ENCODE measurements at places on chromosomes 1 and 21.

DNA sequence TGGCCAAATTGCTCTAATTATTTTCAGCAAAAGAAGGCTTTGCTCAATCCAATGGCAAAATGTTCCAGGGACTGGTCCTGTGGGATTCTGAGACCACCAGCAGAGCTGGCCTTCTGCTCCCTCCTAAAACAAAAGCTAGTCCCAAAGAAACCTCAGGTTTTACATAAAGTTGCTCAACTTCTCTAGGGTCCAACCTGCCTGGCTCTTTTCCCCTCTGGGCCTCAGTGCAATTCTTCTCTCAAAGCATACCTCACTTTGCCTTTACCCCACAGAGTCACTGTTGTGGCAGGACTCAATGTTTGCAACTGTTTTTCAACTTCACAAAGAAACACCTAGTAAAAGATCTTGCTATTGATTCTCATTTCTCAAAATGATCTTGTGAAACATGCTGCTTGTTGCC lies 39.8 kb downstream of the TBX15 start:
- no peak for DNase-seq

- no peak for DNase-seq
Observed at GRCh38 chr1:207152792-207153468, 48.9 kb downstream of the C4BPA start.

- no peak for DNase-seq
Observed at GRCh38 chr1:40978886-40979240, 633 bp upstream of the CTPS1 start.

GRCh38 chr1:95467036-95467435 lies 233.0 kb downstream of the RWDD3 start:
- no peak for DNase-seq

DNA sequence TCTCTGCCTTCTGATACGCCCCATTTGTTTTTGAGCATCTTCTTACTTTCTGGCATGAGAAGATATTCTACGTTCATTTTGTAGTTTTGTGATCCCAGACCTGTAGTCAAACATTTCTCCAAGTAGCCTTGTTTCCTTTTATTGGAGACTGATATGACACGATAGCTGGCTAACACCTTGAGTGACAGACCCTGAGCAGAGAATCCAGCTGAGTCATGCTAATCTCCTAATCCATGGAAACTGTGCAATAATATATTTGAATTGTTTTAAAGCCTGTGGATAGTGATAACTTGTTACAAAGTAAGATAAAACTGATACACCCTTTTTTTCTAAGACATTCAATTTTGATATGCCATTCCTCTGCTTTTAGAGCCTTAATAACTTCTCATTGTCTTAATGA lies 1.2 kb upstream of the IFI44L start:
- no peak for DNase-seq

DNA sequence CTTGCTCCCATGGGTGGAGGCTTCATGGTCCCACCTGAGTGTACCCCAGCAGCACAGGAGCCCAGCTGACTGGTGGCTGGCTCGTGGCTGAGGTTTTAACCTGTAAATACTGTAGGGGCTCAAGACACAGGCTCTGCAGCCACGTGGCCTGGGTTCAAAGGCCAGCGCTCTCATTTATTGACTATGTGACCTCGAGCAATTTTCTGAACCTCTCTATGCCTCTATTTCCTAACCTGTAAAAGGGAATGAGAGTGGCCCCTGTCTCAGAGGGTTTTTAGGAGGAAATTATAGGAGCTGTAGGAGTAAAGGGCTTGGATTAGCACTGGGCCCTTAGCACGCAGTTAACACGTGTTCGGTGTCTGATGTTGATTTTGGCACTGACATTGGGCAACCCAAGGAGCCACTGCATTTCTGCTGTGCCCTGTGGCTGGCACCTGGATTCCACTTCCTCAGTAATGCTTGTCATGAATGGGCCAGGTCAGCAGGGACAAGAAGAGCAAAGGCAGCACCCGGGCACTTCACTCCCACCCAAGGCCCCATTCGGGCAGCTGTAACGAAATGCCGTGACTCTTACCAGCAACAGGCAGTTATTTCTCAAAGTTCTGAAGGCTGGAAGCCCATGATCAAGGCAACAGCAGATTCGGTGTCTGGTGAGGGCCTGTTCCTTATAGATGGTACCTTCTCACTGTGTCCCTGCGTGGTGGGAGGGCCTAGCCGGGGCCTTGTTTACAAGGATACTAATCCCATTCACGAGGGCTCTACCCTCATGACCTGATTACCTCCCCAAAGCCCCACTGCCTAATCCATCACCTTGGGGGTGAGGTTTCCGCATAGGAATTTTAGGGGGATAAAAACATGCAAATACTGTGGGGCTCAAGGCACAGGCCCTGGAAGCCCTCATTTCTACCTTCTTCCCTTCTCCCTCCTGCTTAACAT lies 25.2 kb downstream of the ARHGEF10L start:
- DNase-seq = no peak

- no peak for DNase-seq
Observed at GRCh38 chr1:58683519-58683918, 16.3 kb downstream of the MYSM1 start.

DNA sequence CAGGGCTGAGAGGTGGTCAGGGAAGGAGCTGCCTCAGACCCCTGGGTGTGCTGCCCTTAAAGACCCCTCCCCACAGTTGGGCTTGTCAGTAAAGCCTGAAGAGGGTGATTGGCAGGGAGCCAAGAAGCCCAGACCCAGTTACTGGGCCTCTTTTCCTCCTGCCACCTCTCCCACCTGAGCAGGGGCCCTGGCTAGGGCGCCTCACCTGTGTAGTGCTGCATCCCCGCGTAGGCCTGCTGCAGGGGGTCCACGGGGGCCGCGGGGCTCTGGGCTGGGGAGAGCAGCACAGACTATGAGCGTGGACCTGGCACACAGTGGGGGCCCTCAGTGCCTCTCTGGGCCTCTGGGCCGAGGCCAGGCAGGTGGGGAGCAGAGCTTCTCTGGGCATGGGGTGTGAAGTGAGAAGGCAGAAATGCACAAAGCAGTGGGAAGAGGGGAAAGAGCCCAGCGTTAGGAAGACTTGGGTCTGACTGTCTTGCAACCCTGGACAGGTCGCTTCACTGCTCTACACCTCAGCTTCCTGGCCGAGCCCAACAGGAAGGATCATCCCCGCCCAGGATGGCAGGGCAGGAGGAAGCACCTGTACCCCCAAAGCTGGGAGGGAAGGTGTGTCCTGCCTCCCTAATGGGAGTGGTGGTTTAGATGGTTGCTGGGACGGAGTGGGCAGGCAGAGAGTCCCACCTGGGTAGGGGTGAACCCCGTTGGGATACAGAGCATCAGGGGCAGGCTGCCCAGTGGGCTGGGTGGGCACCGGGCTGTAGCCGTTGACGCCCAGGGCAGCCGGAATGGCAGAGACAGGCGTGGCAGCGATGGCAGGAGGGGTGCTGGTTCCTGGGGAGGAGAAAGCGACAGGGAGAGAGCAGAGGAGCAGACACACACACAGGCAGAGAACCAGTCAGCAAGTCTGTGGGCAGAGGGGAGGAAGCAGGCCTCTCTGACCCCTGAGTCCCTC lies 9.9 kb downstream of the CELF3 start:
- DNase-seq = no peak

GRCh38 chr1:155324717-155325602 lies 4.3 kb downstream of the RUSC1 start:
- DNase-seq = no peak

DNA sequence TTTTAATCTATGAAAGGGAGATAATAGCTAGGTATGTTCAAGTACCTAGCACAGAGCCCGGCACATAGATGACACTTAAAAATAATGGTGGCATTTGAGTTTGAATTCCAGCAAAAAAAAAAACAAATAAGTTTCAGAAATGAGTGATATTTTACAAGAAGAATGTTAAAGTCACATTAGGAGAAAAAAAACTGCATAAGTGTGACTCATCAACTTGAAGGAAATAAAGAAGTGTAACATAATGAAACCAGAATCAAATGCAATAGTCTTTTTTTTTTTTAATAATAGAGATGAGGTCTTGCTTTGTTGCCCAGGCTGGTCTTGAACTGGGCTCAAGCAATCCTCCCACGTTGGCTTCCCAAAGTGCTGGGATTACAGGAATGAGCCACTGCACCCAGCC lies 17.1 kb downstream of the DNASE2B start:
- DNase-seq = no peak

DNA sequence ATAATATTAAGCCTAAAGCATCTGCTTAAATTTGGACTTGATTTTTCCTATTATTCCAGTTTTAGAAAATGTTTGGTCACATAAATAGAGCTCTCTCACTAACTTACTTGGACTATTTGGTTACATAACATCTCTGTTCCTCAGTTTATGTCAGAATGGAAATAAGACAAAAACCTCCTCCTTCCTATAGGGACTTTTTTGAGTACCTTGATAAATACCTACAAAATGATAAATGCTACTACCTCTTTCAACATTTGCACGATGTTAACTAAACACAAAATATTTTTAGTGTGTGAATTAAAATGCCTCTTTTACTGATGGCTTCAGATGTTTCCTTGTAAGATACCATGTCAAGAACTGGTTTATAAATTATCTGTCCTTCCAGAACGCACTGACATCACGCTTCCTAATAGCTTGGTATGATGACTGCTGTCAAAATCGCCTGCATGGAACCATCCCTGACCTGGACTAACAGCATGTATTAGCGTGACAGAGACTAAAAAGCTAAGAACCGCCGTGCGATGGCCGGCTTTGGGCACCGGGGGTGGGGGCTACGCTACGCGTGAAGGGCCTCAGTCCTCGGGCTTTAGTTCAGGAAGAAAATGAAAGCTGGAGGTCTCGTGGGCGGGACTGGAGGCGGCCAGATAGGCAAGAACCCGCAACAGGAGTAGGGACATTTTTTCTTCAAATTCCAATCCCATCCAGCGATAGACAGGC lies 133.2 kb upstream of the BARHL2 start:
- DNase-seq = no peak

DNA sequence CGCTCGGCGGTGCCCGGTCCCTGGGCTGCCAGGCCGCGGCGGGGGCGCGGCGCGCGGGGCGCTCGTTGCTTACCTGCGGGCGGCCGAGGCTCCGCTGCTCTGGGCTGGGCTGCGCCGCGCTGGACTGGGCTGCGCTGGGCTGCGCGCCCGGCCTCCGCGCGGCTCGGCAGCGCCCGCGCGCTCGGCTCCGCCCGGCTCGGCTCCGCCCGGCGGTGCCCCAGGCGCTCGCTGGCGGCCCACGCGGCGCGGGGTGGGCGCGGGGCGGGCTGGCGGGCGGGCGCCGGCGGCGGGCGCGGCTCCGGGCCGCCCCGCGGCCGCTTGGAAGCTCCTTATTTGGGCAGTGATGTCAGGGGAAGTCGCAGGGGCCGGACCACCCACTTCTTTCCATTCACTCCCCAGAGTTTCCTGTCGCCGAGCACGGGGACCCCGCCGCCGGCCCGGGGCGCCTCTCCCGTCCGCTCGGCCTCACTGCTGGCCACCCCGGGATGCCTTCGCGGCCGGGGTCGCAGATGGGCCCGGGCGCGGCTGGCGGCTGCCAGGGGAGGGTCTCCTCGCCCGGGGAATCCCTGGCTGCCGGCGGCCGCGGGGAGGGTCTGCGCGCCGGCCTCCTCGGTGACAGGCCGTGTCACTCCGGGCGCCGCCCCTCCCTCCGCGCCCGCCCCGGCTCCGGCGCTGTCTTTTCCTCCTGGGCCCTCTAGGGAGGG lies 177.7 kb upstream of the EDN2 start:
- peak; percentile 75 for DNase-seq

GRCh38 chr1:229913489-229913888 lies 153.5 kb upstream of the GALNT2 start:
- DNase-seq = no peak

DNA sequence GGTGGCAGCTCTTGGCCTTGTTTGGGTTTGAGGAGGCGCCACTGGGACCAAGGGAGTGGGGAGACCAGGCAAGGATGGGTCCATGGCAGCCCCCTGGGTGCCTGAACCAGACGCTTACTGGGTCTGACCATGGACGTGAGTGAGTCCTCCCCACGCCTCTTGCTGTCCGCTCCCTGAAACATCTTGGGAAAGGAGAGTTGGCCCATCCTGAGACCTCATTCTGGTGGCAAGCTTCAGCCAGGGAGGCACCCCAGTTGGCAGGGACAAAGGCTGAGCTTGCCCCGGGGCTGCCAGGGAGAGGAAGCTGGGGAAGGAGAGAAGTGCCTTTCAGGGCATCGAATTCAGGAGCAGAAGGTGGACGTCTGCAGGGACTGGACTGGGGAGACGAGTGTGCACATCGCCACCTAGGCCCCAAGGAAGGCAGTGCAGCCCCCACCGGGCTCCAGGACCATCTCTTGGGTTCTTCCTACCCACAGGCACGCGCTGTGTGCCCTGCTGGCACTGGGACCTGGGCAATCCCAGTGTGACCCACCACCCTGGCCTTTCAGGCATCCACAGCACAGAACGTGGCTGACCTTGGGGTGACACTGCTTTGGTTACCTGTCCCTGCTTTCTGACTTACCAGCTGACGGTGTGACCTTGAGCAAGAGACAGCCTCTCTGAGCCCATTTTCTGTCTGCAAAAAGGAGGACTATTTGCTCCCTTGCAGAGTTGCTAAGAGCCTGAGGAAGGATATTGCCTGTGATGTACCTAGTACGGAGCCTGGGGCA lies 132.9 kb upstream of the WNT4 start:
- DNase-seq = no peak

DNA sequence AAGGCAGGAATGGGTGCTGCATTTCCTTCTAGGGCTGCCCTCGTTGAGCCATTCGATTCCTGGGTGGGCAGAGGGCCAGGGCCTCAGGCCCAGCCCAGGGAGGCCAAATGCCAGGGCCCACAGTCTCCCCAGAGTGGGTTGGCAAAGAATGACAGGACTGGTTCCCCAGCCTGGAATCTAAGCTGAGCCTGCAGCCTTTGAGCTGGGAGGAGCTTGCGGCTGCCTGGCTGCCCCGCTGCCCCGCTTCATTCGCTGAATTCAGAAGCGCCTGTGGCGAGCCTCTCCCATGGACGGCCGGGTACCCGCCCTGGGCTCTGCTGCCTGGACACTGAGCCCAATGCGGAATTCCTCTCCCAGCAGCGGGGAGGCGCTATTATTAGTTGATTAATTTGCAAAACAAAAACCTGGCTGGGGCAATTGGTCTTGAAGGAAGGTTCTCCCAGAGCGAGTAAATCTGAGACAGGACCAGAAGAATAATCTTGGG lies 32.3 kb upstream of the TARDBP start:
- DNase-seq = peak; percentile 87

GRCh38 chr1:151005729-151006319 lies 878 bp downstream of the MINDY1 start:
- DNase-seq = no peak

- DNase-seq = peak; percentile 73
Observed at GRCh38 chr1:89632657-89633247, at the start of gene LRRC8C. Gene LRRC8C, plus strand, starts transcription at chr1:89633120. Its CDS starts 53,354 bp downstream, at chr1:89686474.

- no peak for DNase-seq
Observed at GRCh38 chr1:176241385-176242015, 34.4 kb upstream of the COP1 start.

DNA sequence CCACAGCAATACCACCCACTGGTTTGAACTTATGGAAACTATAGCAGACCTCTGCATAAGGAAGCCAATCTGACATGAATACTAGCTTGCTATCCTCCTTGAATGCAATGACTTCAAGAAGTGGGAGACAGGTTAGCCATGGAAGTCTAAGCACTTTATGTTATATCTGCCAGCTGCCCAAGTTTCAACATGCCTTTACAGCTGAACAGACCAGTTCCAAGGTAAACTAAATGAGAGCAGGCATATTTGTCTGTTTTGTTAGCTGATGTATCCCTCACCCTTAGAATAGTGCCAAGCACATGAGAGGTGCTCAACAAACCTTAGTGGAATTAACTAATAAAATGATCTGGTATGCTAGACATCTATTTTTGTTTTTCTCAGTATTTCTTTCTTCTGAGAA lies 65.1 kb downstream of the ALG14 start:
- DNase-seq = no peak

- no peak for DNase-seq
Observed at GRCh38 chr1:171286032-171286705, 27.8 kb upstream of the FMO4 start.

GRCh38 chr1:115839029-115839678 lies 1.8 kb downstream of the NHLH2 start:
- peak; percentile 25 for DNase-seq

- DNase-seq = peak; percentile 34
Observed at GRCh38 chr1:156104065-156104810, 10.3 kb upstream of the LMNA start.
